ENCODE measurements at places on chromosomes 16 and 17.

DNA sequence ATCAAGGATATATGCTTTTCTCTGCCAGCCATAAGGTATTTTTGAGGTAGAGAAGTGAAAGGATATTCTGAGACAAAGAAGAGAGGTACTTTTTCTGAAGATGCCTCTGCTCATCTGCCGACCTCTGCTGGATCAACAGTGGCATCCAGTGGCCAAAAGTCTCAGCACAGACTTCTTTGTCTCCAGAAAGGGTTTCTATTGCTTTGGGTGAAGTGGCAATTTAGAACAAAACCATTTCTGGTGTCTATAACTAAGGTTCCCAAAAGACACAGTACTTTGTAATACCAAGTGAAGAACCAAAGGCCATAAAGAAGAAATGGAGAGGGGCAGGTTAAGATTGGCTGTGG is 155.2 kb upstream of the C17orf78 start:
- DNase-seq: no peak

- no peak for DNase-seq
Measured at GRCh38 chr17:31699281-31699680, 159.8 kb downstream of the COPRS start.

GRCh38 chr16:61105544-61105943 is 930.7 kb downstream of the CDH8 start:
- DNase-seq: no peak

GRCh38 chr17:72386619-72387237 is 265.9 kb downstream of the SOX9 start:
- DNase-seq: no peak

DNA sequence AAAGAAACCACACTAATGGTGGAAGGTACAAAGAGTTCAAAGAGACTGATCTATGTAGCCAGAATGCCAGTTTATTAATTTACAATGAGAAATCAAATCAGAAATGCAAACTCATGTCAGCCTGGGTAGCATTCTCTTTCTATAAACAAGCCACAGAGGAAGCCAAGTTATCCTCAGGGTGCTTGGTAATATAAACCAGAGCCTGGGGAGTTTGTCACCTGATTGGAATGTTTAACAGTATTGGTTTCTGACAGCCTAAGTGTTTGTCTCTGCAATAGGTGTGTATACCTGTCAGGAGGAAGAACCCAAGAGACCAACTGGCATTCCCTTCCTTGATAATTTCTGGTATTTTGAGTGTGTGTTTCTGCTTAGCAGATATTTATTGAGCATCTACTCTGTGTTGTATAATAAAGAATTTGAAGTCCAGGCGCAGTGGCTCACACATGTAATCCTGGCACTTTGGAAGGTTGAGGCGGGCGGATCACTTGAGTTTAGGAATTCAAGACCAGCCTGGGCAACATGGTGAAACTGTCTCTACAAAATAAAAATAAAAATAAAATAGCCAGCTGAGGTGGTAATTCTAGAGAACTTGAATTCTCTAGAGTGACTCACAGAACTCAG is 3.1 kb upstream of the C17orf58 start:
- no peak for DNase-seq

GRCh38 chr16:87304951-87305350 is 12.2 kb downstream of the C16orf95 start:
- no peak for DNase-seq

- DNase-seq: no peak
Measured at GRCh38 chr16:65534121-65534528, 412.3 kb upstream of the CDH11 start.

GRCh38 chr17:37110746-37111145 is 162.0 kb downstream of the AATF start:
- DNase-seq: no peak

GRCh38 chr17:81907219-81908145 is 3.7 kb downstream of the PCYT2 start:
- DNase-seq: no peak
